Activated CD4-positive, alpha-beta T cell treated with anti-CD3 and anti-CD28 coated beads, Interleukin-2, amount 10 ng/mL, durations not matched to agents 7 days and 5 days (primary cell): ENCODE measurements at places on chromosomes 4 and X. TPM values are rescaled to one million over a fixed set of nuclear protein-coding genes. Genes with fewer than 3 reads are reported as not detected.

The CCDC110 gene
- not detected for total RNA-seq

The PDHA1 gene
- total RNA-seq = 114 TPM

The REELD1 gene
- total RNA-seq = 0.08 TPM

The IL13RA2 gene
- not detected for total RNA-seq

The CENPE gene
- total RNA-seq = 65.0 TPM

The ARSJ gene
- not detected for total RNA-seq
